Glomerular endothelial cell (primary cell): ENCODE measurements at places on chromosomes 6 and 20. TPM values are rescaled to one million over a fixed set of nuclear protein-coding genes. Genes with fewer than 3 reads are reported as not detected.

CLDN20 gene
- total RNA-seq: not detected in 2 replicates

GSTA2 gene
- total RNA-seq: not detected in 2 replicates

EMILIN3 gene
- 0.15 and 0.53 TPM in 2 replicates for total RNA-seq

PLG gene
- total RNA-seq: not detected in 2 replicates

GABRR2 gene
- 0.18 TPM in 1 of 2 replicates, not detected in the other for total RNA-seq
